ENCODE measurements at places on chromosomes 3 and 15. TPM values are rescaled to one million over a fixed set of nuclear protein-coding genes. Genes with fewer than 3 reads are reported as not detected.

The COL6A6 gene
- 0.57 TPM for total RNA-seq

DNA sequence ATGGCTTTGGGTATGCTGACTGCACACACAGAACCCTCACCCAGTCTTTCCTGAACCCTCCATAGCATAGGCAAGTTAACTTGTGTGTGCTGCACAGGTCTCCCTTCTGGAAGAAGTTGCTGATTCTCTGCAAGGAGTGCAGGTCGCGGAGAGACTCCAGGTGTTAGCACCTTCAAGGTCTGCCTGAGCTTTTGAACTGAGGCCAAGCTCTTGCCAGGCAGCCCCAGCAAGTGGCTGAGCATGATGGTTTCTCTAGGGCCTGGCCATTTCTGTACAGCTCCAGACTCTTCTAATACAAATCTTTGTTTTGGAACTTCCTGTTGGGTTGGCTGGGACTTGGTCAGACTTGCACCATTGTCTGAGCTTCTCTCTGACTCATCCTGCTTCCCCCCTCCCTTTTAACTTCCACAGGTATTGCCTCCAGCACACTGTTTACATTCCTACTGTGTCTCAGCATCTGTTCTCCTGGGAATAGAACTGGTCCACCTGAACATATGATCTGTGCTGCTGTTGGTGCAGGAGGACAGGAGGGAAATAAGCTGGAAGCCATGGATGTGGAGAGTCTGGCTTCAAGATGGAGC is 53.3 kb downstream of the KY start:
- H3K4me1 ChIP-seq = no peaks in the 10 kb centered on the region
- no peak for DNase-seq
- H3K36me3 ChIP-seq = no peaks in the 10 kb centered on the region
- no peak overlapping the region for H3K4me3 ChIP-seq

DNA sequence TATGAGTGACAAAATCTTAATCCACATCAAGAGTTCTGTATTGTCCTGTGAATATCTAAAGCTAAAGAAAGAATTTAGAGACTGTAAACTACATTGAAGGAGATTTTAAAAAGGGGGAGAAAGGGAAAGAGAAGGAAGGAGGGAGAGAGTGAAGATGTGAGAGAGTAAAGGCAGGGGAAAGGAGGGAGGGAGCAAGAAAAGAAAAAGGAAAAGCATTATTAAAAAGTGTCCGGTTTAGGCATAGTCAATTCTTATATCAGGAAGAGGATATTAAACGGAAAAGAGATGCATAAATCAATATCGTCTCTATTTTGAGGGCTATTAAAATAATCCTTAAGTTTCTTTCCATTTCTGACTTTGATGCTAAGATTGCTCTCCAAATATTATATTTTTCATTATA is 332.1 kb downstream of the ROBO2 start:
- H3K4me1 ChIP-seq = no peaks in the 10 kb centered on the region
- no peaks in the 10 kb centered on the region for H3K27me3 ChIP-seq
- H3K27ac ChIP-seq = no peak overlapping the region
- no peak for DNase-seq
- no peaks in the 10 kb centered on the region for H3K36me3 ChIP-seq

GRCh38 chr3:14299767-14300166 is 102.6 kb upstream of the SLC6A6 start:
- H3K27me3 ChIP-seq = no peaks in the 10 kb centered on the region
- H3K36me3 ChIP-seq = no peaks in the 10 kb centered on the region
- H3K4me3 ChIP-seq = no peak overlapping the region
- H3K27ac ChIP-seq = no peak overlapping the region
- no peak for DNase-seq
- peaks cover 12% of the 10 kb centered on the region for H3K4me1 ChIP-seq

- H3K4me3 ChIP-seq = no peak overlapping the region
- no peak overlapping the region for H3K27ac ChIP-seq
- peak; percentile 29 for DNase-seq
- no peaks in the 10 kb centered on the region for H3K27me3 ChIP-seq
- H3K4me1 ChIP-seq = peaks cover 12% of the 10 kb centered on the region
- H3K36me3 ChIP-seq = no peaks in the 10 kb centered on the region
Observed at GRCh38 chr15:95284933-95285421, 1045.5 kb upstream of the NR2F2 start.

DNA sequence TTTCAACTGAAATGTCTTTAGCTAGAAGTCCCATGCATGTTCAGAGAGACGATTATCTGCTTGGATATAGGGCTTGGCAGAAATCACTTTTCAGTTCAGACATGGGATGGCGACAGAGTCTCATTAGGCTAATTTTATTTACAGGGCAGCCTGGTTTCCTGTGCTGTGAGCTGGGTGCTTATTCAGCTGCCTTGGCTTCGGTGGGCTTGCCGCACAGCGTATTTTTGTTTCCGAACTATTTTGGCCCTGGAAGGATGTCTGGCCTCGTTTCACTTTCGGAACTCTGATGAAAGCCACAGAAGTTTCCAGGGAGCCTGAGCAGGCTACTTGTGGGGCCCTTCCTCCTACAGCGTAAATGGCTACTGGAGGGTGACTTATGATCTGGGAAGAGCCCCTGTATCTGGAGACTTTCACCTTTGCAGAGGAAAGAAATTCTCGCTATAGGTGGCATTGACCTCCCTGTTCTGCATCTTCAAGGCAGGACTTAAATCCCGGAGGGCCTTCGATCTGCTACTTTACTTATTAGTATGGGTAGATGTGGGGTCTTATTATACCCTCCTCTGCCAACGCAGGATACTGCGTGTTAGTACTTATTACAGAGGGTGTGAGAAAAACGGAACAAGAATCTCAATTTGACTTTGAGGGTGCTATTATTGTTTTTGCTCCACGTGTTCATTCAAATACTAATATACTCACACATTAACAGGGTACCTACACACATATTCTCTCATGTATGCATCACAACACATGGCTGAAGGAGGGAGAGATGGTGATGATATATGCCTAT is 364.0 kb upstream of the RBMS3 start:
- H3K36me3 ChIP-seq = no peaks in the 10 kb centered on the region
- peak overlapping the region; percentile 9 for H3K4me3 ChIP-seq
- peak; percentile 70 for DNase-seq
- H3K27me3 ChIP-seq = no peaks in the 10 kb centered on the region
- H3K4me1 ChIP-seq = peaks cover 2% of the 10 kb centered on the region

- H3K4me3 ChIP-seq = no peak overlapping the region
- no peaks in the 10 kb centered on the region for H3K36me3 ChIP-seq
- no peaks in the 10 kb centered on the region for H3K4me1 ChIP-seq
- no peak overlapping the region for H3K27ac ChIP-seq
- DNase-seq = no peak
Observed at GRCh38 chr3:82520846-82521245, 759.4 kb upstream of the GBE1 start.

- H3K36me3 ChIP-seq = no peaks in the 10 kb centered on the region
- H3K4me1 ChIP-seq = peaks cover 4% of the 10 kb centered on the region
- DNase-seq = no peak
- no peak overlapping the region for H3K4me3 ChIP-seq
Observed at GRCh38 chr3:48962340-48962739, 27.7 kb upstream of the P4HTM start.

Measured in ovary (tissue), 10 donors.